ENCODE measurements at places on chromosomes 12 and 14.

DNA sequence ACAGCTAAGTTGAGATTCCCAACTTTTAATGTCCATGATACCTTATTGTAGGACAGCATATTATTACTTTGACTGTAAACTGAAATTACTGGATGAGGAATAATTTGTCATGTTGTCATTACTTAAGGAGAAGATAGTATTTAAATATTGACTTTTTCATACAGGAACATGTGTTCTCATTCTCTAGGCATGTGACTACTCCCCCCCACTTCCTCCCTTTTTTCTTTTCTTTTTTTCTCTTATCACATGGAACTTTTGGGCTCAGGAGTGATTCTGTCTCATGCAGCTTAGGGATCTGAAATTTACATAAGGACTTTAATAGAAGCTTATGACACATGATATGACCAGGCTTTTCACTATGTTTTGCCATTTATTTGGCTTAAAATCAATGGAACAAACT lies 127.7 kb upstream of the SLCO1C1 start:
- DNase-seq, result no peak

GRCh38 chr14:90301668-90302090 lies 30.1 kb downstream of the NRDE2 start:
- no peak for DNase-seq

GRCh38 chr14:98623788-98624415 lies 648.1 kb downstream of the BCL11B start:
- DNase-seq, result no peak

DNA sequence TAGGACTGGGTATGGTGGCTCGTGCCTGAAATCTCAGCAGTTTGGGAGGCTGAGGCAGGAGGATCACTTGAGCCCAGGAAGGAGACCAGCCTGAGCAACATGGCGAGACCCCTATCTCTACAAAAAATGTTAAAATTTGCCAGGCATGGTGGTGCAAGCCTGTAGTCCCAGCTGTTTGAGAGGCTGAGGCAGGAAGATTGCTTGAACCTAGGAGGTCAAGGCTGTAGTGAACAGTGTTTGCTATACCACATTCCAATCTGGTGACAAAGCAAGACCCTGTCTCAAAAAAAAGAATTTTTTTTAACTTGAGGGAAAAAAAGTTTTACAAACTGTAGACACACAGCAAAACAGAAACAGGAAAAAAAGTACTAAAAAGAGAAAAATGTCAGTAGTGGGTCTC lies 2.3 kb upstream of the MAP3K9 start:
- DNase-seq, result no peak

DNA sequence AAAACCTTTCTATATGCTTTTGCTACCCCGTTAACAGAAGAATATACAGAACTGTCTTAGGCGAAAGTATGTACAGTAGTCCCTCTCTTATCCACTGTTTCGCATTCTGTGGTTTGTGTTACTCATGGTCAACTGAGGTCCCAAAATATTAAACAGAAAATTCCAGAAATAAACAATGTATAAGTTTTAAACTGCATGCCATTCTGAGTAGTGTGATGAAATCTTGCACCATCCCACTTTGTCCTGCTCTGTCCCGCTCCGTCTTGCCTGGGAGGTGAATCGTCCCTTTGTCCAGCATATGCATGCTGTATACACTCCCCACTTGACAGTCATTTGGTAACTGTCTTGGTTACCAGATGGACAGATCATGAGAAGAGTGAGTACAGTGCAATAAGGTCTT lies 70.1 kb upstream of the STRN3 start:
- no peak for DNase-seq

- DNase-seq, result no peak
Observed at GRCh38 chr12:125473501-125473900, 408.3 kb downstream of the AACS start.

DNA sequence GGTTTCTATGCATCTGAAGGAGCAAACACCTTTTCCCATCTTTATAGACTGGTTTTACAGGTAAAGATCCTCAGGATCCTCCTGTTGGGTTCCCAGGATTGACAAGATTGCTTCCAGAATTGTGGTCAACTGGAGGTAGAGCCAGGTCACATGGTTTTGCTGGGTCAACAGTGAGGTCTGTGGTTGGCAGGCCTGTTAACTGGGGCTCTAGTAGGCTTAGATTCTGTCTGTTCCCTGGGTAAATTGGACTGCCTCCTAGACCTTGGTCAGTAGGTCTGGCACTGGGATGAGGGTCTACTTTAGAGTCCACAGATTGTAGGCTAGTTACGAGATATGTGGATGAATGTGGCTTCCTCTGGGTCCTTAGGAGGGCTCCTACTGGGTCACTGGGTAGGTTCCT lies 3.5 kb upstream of the PZP start:
- no peak for DNase-seq

DNA sequence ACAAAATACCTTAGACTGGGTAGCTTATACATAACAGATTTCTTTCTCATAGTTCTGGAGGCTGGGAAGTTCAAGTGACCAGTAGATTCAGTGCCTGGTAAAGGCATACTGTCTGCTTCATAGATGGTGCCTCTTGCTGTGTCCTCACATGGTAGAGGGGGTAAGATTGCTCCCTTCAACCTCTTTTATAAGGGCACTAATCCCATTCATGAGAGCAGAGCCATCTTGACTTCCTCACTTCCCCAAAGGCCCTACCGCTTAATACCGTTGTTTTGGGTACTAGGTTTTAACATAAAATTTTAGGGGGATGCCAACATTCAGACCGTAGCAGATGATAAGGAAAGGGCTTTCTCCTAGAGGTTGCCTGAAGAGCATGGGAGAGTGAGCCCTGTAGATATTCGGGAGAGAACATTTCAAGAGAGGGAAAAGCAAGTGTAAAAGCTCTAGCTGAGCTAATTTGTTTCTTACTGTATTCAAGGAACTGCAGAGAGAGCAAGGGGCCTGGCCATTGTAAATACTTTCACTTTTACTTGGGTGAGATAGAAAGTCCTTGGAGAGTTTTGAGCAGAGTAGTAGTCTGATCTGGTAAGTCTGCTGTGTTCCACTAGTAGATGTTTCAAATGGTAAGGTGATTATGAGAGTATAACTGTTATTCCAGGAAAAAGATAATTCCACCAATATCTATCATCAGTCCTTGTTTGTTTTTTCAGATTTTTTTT lies 27.3 kb downstream of the FRS2 start:
- no peak for DNase-seq

DNA sequence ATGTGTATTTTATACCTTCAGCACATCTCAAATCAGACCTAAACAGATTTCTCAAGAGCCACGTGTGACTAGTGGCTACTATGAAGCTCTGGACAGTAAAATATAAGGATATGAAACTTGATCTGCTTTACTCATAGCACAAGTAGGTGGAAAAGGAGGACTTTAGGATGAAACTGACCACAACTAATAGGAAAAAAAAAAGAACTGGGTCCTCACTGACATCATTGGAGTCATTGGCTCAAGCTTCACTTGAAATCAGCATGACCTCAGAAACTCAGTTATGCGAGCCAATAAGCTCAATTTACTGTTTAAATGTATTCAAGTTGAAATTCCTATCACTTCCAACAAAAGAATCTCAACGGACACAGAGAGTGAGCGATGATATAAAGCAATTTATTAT lies 34.1 kb upstream of the CIT start:
- DNase-seq, result no peak

GRCh38 chr12:31650918-31651317 lies 8.6 kb upstream of the ETFBKMT start:
- DNase-seq, result no peak

GRCh38 chr14:82414853-82415539 lies 881.3 kb upstream of the SEL1L start:
- no peak for DNase-seq

- DNase-seq, result no peak
Observed at GRCh38 chr12:72296389-72296788, 24.2 kb downstream of the TRHDE start.

DNA sequence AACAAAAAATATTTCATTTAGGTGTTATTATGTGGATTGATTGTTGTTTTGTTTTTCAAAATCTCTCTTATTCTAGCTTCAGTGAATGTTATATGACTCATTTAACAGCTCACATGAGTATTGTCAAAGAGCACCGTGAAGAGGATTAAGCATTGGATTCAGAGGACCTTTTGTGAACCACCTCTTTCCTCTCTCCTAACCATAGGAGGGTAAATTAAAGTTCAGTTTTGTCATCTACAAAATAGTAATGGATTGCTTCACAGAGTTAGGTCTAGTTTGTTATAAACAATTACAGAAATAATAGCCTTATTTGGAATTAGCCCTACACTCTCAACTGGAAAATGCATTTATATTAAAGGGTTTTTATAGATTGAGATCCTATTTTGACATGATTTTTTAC lies 962 bp upstream of the KERA start:
- DNase-seq, result no peak

DNA sequence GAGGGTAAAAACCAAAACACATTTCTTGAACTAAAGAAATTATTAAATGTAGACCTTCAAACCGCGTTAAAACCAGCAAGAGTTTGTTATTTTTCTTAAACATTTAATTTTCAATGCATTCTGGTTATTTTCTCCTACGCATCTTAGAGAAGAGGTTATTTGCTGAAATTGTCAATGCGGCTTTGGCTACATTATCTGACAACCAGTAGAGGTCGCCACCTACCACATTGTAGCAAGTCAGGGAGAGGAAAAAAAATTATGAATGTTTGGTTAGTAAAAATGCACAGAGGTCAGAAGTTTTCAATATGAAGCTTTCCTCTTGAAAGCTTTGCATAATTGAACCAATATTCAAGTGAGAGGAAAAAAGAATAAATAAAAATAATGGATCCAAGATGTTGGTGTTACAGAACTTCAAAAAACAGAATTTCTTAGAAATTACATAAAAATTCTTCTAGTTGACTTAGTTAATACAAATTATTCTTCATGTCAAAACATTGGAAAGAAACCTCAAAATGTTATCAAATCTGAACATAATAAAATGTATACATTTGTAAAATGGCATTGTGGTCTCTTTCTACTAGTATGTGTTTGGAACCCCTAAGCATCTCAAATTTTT lies 159.4 kb upstream of the TMTC2 start:
- no peak for DNase-seq

DNA sequence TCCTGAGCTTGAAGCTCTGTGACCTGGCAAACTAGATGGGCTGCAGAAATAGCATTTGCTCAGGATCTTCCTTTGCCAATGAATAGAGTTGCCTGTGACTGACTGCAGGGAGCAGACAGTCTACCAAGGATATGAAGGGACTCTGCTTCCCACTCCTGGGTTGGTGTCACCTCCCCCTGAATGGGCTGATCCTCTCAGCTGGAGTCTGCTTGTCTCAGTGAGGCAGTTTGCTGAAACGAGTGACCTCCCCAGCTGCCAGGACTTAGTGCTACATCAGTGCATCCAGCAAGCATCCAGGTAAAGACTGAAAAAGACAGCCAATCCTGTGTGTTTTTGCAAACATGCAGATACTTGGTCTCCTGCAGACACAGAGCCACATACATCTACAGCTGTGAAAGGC lies 28.5 kb downstream of the PAH start:
- no peak for DNase-seq

DNA sequence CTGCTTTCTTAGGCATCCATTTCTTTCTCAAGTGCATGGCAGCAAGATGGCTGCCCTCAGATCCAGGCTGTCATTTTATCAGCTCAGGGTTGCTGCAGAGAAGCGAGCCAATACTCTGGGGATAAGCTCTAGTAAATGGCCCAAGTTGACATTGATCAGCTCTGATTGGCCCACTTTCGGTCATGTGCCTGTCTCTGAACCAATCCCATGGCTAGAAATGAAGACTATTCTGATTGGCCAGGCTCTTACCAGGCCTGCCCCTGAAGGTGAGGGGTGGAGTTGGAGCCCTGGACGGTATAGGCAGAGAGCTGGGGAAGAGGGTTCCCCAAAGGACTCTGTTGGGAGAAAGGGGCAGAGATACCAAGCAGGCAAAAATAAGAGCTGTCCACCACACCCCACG lies 41.4 kb downstream of the MYO1H start:
- DNase-seq, result no peak

GRCh38 chr14:102848830-102849525 lies 71.7 kb downstream of the TRAF3 start:
- DNase-seq, result no peak

Data from esophagus squamous epithelium (tissue), 5 donors.